EH (cell line): ENCODE measurements at places on chromosomes 1 and 21.
A peak's percentile ranks its signal among the peaks of the same experiment; 100 is the strongest.

DNA sequence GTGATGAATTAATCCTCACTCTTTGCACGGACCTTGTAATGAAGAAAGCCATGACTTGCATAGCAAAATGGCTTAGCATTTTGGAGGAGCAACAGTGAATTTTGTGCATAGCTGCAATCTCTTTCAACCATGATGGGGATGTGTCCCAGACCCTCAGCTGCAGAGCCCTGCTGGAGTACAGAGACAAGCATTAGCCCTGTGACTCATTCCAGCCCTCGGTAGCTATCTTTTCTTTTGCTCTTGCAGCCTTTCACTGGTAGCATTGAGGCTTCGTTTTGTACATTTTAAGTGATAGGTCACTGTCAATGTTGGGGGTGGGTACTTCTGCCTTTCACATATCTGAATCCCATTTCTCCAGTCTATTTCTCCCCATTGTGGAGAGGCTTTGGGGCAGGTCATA is 58.4 kb downstream of the SLC35F3 start:
- no peak for DNase-seq

DNA sequence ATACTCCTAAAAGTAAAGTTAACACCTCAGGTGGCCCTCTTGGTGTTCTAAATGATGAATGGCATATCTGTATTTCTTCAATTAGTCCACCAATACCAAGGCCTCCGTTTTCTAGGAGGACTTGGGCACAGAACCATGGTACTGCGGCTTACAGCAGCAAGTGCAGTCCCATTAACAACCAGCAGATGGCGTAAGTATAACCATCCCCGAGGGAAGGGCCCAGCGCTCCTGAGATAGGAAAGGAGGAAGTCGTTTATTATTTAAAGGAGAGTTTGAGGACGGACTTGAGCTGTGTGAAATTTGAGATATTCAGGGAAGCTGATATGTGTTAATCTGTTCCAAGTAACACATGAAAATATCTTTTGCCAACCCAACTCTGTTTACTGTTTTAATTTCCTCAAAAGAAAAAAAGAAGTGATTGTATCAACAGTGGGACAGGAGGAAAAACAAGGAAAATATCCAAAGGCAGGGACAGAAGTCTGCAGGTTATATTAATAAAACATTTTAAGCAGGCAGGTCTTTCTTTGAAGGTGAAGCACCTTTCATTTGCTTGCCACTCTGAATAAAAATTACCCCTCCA is 37.7 kb upstream of the KCNJ15 start:
- DNase-seq = peak; percentile 82

DNA sequence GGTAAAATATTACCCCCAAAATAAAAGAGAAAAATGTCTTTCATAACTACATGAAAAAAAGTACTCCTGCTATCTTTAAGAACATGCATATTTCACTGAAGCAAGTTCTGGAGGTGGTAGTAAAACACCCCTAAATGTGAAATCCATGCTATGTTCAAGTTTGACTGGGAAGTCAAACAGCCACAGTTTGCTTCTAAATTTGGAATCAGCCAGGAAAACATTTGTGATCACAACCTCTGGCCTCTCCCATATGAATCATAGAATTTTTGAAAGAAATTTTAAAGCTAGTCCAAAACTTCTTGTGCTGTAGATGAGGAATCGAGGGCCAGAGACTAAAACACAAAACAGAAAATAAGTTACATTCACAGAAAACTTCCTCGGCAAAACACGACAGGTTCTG is 6.6 kb downstream of the SORT1 start:
- DNase-seq = peak; percentile 69

GRCh38 chr1:116569776-116570357 is 959 bp downstream of the CD58 start:
- no peak for DNase-seq

- DNase-seq = no peak
Observed at GRCh38 chr1:30787266-30787665, 29.7 kb upstream of the LAPTM5 start.

GRCh38 chr1:21244986-21245687 is 45.1 kb downstream of the ECE1 start:
- DNase-seq = no peak

DNA sequence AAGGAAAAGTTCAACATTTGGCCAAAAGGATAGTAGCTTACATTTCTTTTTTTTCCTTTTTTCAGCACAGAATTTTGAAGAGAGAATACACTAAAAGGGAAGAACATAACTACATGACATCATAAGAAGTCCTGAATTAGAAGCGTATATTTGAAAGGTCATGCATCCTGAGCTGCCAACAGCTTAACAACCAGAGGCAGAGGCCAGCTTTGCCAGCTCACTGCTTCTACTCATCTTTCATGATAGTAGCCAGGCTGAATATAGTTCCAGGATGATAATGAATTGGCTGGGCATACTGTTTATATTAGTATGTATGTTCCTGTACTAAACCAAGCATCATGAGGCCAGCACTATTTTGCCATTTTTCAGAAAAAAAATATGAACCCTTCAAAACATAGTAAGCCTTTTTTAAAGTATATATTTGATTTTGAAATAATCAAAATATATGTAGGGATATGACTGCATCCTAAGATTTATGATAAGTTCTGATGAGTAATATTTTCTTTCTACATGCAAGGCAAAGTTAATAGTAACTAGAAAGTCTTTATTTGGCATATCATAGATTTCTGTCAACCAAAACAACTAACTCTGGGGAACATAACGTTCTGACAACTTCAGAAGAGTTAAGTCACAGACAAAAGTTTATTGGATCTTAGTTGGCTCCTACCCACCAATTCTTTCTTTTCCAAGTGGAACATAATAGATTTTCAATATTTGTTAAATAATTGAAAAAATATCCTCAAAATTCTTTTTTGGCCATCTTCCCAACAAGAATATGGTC is 123.2 kb downstream of the DPYD start:
- DNase-seq = peak; percentile 7

- no peak for DNase-seq
Observed at GRCh38 chr21:28543975-28544374, 448.7 kb downstream of the LTN1 start.

GRCh38 chr21:40284409-40284808 is 417.2 kb downstream of the PCP4 start:
- DNase-seq = no peak

DNA sequence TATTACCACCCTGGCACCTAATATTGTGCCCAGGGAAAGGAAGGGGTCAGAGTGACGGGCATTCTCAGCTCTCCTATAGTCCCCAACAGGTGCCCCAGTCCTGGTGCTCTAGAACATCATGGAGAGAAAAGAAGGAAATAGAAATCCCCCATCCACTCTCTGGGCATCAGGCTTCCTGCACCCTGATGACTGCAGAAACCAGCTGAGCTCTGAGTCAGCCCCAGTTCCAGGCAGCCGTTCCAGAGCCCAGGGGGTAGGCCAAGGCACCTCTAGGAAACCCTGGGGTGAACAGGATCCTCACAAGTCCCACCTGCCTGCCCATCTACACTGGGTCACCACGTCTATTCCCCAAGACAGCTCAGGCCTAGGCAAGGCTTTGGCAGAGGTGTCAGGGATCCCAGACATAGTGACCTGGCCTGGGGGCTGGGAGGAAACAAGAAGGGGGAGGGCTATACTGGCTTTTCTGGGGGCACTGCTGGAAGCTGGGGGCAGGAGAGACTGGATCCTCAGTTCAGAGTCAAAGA is 709 bp downstream of the NECTIN4 start:
- peak; percentile 47 for DNase-seq
